ENCODE measurements at places on chromosomes 3 and 15.

DNA sequence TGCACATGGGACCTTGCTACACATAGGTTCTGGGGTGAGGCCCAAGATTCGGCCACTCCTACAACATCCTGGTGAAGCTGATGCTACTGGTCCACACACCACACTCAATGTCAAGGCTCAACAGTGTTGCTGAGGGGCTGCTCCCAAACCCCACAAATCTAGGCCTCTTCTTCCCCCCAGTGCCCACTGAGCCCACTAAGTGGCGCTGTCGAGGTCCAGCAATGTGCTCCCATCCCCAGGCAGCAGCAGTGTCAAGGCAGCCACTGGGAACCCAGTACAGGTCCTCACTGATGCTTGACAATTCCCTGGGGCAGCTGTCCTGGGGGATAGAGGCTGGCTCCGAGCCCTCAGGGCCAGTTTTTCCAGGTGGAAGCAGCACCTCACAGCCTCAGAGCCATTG, 21.5 kb downstream of the SCN5A start:
- DNase-seq, result peak; percentile 7

- no peak for DNase-seq
Measured at GRCh38 chr15:77144492-77145070, 73.7 kb upstream of the TSPAN3 start.

DNA sequence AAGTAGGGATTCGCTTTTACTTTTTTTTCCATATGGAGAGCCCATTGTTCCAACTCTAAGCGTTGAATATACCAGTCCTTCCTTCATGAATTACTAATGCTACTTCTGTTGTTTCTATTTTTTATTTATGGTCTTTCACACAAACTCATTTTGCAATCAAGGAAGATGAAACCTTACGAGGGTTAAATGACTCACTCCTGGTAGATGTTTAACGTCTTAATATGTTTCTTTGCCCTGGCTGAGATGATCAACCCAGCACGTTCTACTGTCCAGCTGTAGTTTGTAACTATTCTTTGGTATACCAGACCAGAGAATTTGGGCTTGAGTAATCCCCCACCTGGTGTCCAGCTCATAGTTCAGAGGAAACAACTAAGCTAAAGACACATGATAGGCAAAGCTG, 23.1 kb downstream of the CDCP1 start:
- no peak for DNase-seq

DNA sequence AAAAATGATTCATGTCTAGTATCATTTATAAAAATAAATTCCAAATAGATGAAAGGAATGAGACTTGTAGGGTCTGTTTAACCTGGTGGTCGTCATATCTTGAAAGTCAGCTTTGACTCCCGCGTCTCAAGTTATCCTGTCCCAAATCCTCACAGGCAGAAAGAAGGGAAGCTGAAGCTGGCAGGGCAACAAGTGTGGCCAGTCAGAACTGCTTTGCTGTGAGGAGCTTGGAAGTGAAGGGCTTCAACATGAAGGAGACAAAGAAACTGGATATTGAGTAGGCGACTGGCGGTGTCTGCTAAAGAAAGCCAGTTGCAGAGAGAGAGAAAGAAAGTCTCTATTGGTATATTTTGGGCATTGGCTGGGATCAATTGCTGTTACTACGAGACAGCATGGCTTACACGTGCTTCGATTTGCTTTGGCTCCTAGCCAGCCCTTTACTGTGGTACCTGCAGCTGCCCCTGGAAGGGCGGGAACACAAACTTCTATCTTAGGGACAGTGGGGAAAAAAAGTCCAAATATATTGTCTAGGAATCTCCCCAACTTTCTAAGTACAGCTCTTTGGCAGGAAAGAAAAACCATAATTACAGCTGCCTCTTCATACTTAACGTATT, 107.2 kb downstream of the CHST2 start:
- DNase-seq, result peak; percentile 26

DNA sequence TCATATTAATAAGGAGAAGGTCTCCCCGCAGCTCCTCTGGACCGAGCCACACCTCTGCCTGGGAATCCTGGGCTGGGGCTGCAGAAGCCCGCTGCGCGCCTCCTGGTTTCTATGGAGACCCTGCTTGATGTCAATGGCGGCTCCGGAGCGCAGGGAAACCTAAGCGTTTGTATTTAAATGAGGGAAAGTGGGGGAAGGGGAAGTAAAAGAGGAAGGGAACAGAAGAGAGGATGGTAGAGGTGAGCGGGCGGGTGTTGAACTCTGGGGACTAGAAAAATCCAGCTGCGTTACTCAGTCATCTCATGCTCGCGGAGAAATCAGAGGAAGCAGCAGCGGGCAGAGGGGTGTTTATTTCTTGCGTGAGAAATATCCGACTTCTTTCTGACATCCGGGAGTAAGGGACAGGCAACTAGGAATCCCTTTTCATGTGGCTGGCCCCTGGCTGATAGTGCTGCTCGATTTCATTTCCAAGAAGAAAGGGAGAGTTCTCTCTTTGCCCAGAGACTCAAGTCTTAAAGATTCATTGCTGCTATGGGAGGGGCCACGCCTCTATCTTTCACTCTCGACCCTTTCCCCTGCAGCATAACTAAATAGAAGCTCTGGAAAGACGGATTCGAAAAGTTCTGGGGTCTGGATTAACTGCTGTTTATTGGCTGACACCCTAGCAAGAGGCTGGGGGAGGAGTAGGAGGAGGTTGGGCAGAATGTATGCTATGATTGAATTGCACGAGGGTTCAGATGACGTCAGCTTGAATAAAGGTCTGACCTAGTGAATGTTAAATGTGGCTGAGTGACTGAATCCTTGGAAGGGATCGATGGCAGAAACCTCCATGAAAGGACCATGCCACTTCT, 110.5 kb upstream of the GAP43 start:
- peak; percentile 79 for DNase-seq

GRCh38 chr3:122094125-122094524, 39.0 kb downstream of the CD86 start:
- no peak for DNase-seq

- DNase-seq, result peak; percentile 68
Measured at GRCh38 chr15:39874890-39875549, 45.0 kb downstream of the GPR176 start.

GRCh38 chr3:126983653-126984390, 907 bp downstream of the PLXNA1 start:
- peak; percentile 60 for DNase-seq

DNA sequence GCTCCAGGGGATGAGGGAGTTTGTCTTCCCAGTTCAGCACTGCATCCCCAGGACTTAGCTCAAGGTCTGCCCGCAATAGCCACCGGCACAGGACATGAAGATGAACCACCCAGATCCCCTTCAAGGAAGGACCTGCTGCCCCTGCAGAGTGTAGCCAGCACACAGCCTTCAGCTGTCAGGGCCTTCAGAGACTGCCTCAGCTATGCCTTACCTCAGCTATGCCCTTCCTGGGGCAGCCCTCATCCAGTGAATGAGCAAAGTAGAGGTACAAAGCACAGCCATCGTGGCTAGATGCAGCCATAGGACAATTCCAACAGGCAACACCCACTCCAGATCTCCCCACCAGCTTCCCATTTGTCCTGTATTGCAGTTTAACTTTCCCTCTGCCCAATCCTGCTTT, 291.2 kb upstream of the STT3B start:
- no peak for DNase-seq

- no peak for DNase-seq
Measured at GRCh38 chr3:186532598-186533072, 11.5 kb downstream of the CRYGS start.

GRCh38 chr3:151003029-151003767, 30.7 kb upstream of the CLRN1 start:
- peak; percentile 4 for DNase-seq

DNA sequence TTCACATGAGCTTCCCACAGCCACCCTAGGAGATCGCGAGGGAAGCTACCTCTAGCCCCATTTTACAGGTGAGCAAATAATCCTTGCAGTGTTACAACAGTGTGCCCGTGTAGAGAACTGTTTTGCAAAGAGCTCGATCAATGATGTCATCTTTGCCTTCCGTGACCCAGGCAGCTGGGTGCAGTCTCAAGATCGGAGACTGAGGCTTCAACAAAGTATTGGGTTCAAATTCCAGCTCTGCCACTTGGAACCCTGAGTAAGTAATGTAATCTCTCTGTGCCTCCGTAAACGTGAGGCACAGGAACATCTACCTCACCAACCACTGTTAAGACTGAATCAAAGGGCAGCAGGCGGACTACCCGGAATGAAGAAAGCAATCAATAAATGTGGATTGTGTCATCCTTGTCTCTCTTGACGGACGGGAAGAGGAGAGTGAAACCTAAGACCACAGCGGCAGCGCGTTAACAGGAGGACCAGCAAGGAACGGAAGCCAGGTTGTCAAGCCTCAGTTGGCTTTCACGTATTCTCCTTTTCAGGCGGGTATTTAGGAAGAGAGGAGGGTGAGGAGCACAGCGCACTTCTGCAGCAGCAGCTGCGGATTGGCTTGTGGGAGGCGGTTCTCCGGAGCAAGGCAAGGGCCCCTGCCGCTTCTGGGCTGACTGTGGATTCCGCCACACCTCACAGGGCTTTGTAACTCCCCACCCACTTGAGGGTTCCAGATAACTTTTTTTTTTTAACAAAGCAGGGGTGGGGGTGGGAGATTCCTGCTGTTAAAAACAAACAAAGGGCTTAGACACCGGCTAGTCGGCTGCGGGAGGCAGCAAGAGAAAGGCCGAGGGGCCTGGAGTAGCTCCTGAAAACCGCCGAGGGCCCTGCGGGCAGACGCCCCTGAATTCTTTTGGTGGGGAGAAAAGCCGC, 1.5 kb upstream of the SMAD3 start:
- DNase-seq, result peak; percentile 49

GRCh38 chr3:128078322-128078721, 26.1 kb downstream of the SEC61A1 start:
- DNase-seq, result no peak

GRCh38 chr15:47872208-47872607, 154.9 kb downstream of the SEMA6D start:
- no peak for DNase-seq

GRCh38 chr3:72347819-72348319, 500.4 kb downstream of the SHQ1 start:
- DNase-seq, result no peak

DNA sequence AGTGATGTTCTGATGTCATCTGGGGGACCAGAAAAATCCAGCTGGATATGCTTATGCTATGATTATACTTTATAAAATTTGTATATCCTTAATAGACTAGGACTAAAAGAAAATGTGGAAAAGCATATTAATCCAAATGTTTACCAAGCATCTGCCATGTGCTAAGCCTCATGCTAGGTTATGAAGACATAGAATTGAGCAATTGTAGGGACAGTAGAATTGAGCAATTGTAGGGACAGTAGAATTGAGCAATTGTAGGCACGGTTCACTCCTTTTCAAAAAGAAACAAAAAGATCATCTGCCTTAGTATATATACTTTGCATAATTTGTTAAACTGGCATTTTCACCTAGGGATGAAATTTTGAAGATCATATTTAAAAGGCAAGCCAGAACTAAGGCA, 18.3 kb downstream of the ABHD5 start:
- DNase-seq, result no peak

Data from DMS53 (cell line).